Naive thymus-derived CD4-positive, alpha-beta T cell (primary cell): ENCODE measurements at places on chromosomes 1 and 21. TPM values are rescaled to one million over a fixed set of nuclear protein-coding genes. Genes with fewer than 3 reads are reported as not detected.

DNA sequence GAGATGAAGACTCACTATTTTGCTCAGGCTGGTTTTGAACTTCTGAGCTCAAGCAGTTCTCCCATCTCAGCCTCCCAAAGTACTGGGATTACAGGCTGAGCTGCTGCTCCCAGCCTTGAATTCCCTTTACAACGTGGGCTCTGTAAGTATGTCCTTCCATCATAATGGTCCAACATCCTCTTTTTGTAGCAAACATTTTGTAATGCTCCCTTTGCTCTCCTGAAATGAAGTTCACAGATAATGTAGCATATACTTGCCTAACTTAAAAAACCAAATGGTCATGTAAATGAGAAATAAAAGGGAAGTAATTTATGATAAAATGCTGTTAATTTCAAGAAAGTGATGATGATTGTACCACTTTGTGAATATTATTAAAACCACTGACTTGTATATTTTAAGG, 30.5 kb upstream of the THEM4 start:
- no peak for DNase-seq

DNA sequence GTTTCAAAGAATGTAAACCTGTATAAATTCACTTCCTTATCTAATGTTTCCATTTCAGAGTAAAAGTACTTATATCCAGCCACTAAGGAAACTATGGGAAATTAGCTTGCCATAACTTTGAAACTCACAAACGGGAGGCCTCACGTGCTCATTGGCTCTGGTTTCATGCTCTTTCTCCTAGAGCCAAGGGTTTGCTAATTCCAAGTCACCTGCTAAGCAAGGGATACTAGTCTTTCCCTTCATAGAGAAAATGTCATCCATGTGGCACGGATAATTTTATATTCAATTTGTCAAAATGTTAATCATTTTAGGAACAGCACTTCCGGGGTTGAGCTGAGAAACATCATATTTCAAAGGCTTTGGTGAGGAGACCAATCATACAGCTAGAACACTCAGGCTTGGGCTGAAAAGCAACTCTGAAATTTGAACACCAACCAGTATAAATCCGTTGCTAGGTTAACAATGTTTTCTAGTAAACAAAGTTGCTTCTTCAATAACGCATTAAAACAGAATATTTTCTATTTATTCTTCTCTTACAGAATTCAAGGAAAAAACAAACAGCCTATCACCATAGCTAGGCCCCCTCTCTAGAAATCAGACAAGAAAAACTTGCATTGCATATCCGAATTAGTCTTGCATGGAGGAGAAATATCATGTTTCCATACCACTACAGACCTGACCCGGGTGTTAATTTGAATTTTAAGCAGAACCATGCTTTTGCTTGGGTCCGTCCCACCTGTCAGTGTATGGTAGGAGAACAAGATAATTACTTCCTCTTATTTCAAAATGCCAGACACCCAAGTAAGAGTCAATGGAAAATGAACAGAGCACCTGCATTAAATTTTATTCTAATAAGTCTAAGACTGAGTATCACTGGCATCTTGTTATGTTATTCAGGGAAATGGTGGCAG, 196.1 kb upstream of the ESRRG start:
- DNase-seq: no peak

DNA sequence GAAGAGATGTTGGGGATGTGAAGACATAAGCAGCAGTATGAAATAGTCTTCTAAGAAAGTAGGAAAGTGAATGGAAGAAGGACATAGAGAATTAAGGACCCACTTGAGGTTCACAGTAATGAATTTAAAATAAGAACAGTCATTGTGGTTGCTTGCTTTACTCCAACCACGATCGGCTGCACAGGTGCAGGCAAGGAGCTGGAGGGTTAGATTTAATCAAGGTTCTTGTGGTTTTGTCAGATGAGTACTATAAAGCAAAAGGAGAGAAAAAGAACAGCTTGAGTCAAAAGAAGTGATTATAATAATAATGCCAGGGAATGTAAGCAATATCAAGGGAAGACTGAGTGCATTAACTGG, 46.1 kb upstream of the RBM34 start:
- DNase-seq: peak; percentile 74

SEC16B gene
- 0.31 TPM in 1 of 2 replicates, not detected in the other for total RNA-seq

KCNE1 gene
- 9.2 TPM for total RNA-seq

GRCh38 chr1:52590266-52590665, 11.9 kb upstream of the GPX7 start:
- DNase-seq: no peak

TIAM1 gene
- total RNA-seq: 53.5 TPM

LAPTM5 gene
- total RNA-seq: 575 TPM

MEGF6 gene
- 69.6 TPM for total RNA-seq

DNA sequence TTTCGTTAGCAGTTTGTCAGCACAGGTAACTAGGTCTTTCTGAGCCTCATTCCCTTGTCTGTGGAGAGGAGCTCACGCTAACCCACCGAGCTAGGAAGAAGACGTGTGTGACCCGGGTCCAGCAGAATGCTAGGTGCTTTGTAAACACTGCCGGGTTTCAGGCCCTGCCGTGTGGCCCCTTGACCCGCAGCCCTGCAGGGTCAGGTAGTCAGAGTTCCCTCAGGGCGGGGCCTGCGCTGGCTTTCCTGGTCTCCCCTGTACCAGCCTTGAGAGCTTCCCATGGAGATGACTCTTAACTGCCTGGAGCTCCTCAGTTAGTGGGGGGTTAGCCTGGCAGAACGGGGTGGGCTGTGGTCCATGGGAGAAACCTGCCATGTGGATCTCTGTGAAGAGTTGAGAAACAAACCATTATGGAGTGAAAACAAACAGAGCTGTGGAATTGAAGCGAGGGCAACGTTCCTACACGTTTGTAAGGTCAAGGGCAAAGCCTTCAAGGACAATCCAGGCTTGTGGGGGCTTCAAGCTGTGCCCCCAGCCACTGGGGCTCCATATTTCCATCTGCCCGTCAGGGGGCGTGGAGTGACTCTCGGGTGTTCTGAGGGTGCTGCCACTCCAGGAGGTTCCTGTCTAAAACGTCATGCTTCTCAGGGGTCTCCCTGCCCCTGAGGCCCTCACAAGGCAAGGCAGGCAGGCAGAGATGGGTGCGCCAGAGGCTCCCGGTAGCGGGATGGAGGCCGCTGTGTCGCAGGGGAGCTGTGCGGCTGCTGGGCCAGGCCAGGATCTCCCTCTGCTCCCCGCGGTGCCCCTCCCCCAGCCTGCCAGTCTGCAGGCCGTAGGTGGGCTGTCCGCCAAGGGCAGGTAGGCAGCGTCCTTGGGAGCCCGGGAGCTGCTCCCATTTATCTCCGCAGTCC, 23.8 kb downstream of the LHX4 start:
- DNase-seq: no peak

GRCh38 chr1:46665983-46666382, 2.2 kb downstream of the ATPAF1 start:
- no peak for DNase-seq

DNA sequence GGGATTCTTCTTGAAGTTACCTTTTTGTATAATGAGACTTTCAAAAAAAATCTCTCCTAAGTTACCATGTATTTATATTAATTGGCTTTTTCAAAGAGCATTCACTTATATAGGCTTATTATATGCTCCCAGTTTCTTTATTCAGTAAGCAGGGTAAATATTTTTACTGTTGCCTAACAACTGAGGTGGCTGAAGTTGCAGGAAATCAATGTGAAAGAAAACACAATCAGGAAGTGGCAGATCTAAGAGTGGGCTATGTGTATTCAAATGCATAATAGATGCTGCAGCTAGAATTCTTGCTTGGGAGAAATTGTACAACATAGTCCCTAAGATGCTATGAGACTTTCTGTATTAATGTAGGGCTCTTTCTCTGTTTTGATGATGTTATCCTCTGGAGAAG, 606.9 kb downstream of the NUF2 start:
- DNase-seq: no peak

CELA3A gene
- total RNA-seq: not detected

DNA sequence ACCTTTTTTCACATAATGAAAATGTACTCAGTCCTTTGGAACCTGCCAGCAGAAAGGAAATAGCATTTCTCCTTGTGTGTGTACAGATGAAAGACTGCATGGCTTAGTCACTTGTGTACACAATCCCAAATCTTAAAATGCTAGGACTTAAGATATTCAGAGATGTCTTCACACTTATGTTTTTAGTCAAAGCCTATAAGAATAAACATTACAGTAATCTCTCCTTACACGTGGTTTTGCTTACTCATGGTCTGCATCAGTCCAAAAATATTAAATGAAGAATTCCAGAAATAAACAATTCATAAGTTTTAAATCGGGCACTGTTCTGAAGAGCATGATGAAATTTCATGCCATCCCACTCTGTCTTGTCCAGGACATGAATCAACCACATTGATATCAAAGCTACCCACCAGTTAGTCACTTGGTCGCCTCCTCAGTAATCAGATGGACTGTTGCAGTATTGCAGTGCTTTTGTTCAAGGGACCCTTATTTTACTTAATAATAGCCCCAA, 75.7 kb upstream of the RRP15 start:
- no peak for DNase-seq

DNA sequence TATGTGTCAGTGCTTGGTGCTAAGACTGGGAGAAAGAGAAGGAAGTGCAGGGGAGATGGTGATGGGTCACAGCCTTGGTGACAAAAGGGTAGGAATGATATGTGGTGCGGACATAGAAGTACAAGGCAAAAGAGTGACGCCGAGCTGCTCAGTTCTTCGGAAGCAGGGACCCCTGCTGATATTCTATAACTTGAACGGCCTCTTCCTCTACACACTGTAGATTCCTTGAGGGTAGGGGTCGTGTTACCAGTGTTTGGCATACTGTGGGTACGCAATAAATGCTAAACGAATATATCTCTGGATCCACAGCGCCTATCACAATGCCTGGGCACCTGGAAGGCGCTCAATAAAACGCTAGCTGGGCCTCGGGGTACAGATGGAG, 488 bp downstream of the DBT start:
- no peak for DNase-seq

TCHH gene
- not detected for total RNA-seq

CEP350 gene
- 56.1 TPM for total RNA-seq

BRINP3 gene
- not detected for total RNA-seq

DNA sequence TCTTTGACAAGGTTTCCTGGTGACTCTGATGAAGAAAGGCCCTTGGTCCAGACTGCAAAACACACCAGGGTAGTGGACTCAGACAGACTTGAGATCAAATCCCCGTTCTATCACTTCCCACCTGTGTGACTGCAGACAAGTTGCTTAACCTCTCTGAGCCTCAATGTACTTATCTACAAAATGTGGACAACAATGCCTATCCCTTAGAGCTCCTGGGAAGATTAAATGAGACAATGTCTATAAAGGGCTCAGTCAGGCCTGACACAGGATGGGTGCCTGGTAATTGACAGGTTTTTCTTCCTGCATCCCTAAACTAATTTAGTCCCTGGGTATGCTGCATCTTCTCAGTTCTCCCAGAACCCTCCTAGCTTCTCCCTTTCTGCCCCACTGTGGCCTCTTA, 37.9 kb upstream of the ZBTB40 start:
- DNase-seq: no peak

DNA sequence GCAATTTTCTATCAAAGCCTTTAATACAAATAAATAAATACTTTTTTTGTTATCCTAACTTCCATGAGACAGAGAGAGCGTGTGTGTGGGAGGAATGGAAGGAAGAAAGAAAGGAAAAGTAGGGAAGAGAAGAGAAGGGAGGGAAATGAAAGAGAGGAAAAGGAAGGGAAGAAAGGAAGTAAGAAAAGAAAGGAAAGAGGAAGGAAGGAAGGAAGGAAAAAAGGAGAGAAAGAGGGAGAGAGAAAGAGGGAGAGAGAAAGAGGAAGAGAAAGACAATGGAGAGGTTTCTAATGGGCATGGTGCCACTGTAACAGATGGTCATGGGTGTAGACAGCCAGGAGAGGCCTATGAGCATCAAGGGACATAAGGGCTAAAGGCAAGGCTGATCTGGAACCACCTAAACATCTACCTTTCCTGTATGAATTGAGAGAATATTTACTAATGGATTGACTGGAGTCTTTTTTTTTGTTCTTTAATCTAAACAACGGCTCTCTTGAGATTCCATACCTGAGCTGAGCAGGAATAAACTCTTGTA, 234.9 kb downstream of the PTPRC start:
- DNase-seq: no peak

GRCh38 chr1:69081668-69082067, 486.1 kb upstream of the LRRC7 start:
- DNase-seq: no peak

DNA sequence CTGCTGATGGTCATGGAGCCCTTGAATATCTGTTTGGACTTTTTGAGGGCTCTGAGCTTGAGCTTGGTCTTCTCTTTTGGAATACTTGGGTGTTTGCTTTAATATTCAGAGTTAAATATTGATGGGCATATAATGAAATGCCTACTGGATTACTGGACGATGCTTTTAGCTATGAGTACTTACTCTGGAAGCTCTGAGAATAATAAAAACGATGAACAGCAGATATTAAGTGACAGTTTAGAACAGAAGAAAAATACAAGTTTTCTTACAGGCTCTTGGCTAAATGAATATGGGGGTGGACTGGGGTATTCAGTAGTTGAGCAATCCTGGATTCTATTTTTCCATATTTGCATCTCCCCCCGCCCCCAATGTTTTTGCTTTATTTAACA, 20.7 kb downstream of the GALNT2 start:
- DNase-seq: no peak

DNA sequence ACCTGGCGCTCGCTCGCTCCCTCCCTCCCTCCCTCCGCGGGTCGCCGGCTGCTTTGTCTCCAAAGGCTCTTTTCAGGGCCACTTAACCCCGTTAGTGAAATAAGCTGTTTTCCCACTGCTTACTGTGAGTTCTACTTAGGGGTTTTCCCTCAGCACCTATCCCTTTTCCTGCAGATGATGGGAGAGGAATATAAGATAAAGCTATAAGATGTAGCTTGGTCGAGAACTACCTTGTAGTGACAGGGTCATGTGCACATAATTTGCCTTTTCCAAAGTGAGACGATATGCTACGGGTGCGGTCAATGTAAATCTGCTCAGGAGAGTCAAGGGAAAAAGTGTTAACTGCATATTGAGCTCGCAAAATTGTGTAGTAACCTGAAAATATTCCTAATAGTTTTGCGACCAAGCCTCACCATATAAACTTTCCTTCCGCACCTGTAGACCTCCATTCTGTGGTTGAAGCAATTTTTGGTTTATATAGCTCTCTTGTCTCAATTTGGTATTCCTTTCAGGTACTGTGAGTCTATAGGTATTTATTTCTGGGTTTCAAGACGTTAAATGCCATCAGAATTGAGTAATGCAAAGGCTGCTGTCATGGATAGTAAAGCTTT, 55.8 kb upstream of the BOLA1 start:
- peak; percentile 7 for DNase-seq

PRKAA2 gene
- not detected in 2 replicates for total RNA-seq

GRCh38 chr1:179177182-179177581, 52.3 kb downstream of the ABL2 start:
- no peak for DNase-seq

FCRL5 gene
- total RNA-seq: 3.8 TPM

GRCh38 chr21:17987382-17988101, 168.4 kb upstream of the C21orf91 start:
- no peak for DNase-seq

ATP6V1G3 gene
- total RNA-seq: not detected in 2 replicates

EPHX1 gene
- total RNA-seq: 2.6 TPM

NBPF12 gene
- 35.5 TPM for total RNA-seq
